ENCODE measurements at places on chromosomes 11 and 22.
A peak's percentile ranks its signal among the peaks of the same experiment; 100 is the strongest.

- DNase-seq = no peak
Measured at GRCh38 chr11:12164061-12165014, 53.9 kb downstream of the MICAL2 start.

DNA sequence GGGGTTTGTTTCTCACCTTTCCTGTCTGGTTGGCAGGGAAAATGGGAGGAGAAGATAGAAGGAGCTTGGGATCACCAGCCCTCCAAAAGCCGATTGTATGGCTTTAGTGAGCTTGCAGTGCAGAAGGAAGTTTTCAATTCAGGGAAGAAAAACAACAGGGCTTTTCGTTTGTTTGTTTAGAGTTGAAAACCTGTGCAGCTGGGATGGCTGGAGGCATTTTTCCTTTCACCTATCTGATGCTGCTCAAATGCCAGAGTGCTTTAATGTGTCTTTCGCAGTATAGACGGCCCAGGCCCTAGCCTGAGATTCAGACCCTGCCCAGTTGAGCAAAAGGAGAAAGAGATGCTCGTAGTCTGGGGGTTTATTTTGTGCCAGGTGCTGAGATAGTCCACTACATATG, 87.9 kb downstream of the INSC start:
- no peak for DNase-seq

DNA sequence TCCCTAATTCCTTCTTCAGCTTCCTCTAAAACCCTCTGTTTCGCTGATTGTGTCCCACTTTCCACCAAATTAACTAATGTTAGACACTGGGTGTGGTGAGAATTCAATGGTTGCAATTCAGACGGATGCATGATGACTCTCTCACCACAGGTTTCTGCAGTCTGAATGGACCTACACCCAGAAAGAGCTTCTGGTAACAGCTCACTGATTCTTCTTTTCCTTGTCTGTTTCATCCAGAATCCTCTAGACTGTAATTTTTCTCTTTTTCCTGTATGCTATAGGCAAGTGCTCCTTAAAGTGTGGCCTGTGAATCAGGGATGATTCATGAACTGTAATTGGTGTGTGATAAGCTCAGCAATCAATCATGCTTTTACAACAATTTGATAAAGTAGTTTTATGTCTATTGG, 18.1 kb downstream of the MMP10 start:
- DNase-seq = no peak

- no peak for DNase-seq
Measured at GRCh38 chr11:75668451-75669297, at the start of gene MAP6. TSS of gene MAP6 (minus strand) at chr11:75669038. CDS start at chr11:75668369, 669 bp downstream.

DNA sequence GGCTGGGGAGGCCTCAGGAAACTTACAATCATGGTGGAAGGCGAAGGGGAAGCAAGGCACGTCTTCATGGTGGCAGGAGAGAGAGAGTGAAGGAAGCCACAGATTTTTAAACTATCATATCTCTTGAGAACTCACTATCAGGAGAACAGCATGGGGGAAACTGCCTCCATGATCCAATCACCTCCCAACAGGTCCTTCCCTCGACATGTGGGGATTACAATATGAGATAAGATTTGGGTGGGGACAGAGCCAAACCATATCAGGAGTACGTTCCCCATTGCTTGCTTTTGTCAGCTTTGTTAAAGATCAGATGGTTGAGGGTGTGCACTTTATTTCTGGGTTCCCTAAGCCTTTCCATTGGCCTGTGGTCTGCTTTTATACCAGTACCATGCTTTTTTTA, 53.7 kb upstream of the E2F8 start:
- no peak for DNase-seq

DNA sequence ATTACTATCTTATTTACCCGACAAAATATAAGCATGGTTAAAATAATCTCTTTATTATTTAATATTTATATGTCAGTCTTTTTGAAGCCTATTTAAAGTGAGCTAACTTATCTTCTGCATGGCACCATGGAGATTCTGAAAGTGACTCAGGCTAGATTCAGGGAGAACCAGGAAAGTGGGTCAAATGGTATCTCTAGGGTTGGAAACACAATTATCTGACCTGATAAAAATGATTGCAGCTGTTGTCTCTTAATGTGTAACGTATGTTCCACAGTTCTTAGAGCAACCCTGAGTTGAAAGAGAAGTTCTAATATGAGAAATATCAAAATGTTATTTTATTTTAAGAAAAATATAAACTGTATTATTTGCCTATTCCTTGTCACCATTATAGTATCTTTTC, 143.1 kb upstream of the CARD18 start:
- DNase-seq = no peak

- peak; percentile 88 for DNase-seq
Measured at GRCh38 chr11:120061036-120061760, 76.7 kb downstream of the TRIM29 start.

GRCh38 chr11:37104380-37104779, 506.3 kb upstream of the RAG2 start:
- no peak for DNase-seq

- no peak for DNase-seq
Measured at GRCh38 chr22:28907311-28908008, 24.1 kb downstream of the ZNRF3 start.

GRCh38 chr11:94849839-94850238, 81.7 kb downstream of the AMOTL1 start:
- no peak for DNase-seq

GRCh38 chr11:2927851-2928604, 1.2 kb downstream of the PHLDA2 start:
- no peak for DNase-seq

- DNase-seq = no peak
Measured at GRCh38 chr11:71340086-71340606, 87.8 kb upstream of the SHANK2 start.

DNA sequence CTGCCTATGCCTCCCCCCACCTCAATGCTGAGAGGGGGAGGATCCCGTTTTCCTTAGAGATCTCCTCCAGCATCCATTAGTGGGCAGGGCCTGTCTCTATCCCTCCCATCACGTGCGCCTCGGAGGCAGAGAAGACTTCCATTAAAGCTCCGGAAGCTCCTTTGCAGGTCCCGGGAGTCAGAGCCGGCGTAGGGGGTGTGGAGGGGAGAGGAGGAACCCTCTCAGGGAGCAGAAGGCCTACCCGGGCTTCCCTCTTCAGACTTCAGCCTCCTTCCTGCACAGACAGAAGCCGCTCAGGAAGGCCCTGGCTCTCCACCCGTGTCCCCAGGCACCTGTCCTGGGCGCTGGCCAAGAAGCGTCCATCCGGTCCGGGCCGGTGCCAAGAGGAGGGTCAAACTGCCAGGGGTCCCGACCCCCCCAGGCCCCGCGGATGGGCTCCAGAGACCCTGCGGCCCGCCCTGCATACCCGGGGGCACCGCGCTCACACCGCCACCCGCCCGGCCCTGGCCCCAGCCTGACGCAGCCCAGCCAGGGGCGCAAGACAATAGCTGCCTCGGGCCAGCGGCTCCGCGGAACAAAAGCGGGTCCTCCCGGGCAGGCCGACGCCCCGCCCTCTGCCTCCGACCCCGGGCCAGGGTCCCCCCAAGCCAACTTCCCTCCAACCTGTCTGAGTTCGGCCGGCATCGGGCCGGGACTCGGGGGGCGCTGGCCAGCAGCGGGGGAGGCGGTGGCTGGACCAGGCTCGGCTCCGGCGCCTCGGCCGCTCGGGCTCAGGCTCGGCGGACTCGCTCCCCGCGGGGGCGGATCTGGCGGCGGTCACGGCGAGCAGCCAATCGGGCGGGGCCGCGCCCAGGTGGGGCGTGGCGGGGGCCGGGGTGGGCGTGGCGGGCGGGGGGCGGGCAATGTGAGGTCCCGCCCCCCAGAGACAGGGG, 29.9 kb downstream of the ARVCF start:
- no peak for DNase-seq

DNA sequence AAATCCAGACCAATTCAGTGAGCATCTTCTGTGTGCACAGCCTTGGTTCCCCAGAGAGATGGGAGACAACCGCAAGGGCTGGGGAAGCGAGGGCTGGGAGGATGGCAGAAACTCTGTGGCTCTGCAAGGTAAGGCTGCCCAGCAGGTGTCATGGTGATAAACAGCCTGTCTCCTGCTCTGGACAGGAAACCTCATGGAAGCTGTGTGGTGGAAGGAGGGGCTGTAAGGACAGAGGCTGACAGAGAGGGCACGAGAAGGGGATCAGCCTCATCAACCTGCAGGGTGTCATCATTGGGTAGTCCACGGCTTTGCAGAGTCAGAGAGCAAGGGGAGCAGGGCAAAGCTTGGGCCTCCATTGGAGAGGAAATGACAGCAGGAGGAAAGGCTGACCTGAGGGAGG, 138.4 kb upstream of the CADM1 start:
- no peak for DNase-seq

DNA sequence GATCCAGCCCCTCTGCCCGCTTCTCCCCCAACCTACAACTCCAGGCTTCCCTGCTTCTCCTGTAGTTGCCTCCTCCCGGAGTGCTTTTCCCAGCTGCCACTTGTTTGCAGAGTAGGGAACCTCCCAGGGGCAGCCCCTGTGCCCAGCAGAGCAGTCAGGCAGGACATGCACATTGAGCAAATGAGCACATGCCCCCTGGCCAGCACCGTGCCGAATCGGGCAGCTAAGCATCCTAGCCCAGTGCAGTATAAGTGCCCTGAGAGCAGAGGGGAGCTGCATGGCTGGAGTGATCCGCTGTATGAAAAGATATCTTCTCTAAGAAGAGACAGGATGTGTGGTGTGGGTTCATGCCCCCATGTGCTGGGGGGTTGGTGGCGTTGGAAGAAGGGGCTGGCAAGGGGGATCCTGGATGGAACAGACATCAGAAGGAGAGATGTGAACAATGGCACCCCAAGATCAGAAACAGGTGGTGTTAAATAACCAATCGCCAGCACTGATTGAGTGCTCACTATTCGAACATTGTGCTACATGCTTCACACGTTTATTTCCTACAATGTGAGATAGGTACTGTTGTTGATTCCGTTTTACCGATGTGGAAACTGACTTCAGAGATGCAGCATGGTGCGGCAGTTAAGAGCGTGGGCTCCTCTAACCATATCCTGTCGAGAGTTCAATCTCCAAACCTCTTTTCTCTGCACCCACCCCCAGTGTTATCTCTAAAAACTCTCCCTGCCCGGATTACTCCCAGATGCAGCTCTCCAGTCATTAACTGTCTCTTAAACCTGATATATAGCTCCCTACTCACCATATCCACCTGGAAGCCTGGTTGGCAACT, 1.2 kb downstream of the AIP start:
- DNase-seq = no peak

- no peak for DNase-seq
Measured at GRCh38 chr22:33427461-33427860, 369.3 kb upstream of the SYN3 start.

- no peak for DNase-seq
Measured at GRCh38 chr11:64287676-64288352, 2.2 kb downstream of the GPR137 start.

DNA sequence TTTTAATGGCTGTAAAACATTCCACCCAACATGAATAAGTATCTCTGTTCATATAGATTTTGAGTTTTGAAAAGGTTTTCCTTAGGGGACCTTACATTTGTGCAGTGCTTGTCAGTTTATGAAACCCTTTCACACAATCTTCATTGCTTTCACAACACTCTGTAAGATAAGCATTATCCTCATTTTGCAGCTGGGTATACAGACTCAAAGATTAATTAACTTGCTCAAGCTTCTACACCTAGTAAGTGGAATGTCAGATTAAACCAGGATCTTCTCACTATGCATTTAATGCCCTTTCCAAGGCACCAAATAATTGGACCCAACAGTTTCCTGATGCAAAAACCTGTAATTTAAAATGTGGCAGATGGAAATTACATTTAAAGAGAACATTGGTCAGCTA, 11.6 kb upstream of the GAB2 start:
- DNase-seq = no peak

DNA sequence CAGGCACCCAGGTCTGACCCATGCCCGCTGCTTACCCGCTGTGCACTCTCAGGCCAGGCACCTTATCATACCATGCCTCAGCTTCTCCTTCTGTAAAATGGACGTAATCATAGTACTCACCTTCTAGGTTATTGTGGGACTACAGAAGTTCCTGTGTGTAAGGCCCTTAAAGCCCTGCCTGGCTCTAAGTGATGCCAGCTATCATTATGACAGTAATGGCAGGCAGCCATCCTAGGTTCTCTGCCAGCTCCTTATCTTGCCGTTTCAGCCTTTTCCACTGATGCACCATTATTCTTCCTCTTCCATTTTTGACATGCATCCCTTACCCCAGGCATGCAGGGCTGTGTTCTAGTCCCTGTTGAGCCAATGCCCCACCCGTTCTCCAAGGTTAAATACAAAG, 57.9 kb downstream of the DBX1 start:
- no peak for DNase-seq

- DNase-seq = no peak
Measured at GRCh38 chr11:693887-694562, 997 bp downstream of the DEAF1 start.

- no peak for DNase-seq
Measured at GRCh38 chr11:121383716-121384115, 68.4 kb upstream of the SORL1 start.

DNA sequence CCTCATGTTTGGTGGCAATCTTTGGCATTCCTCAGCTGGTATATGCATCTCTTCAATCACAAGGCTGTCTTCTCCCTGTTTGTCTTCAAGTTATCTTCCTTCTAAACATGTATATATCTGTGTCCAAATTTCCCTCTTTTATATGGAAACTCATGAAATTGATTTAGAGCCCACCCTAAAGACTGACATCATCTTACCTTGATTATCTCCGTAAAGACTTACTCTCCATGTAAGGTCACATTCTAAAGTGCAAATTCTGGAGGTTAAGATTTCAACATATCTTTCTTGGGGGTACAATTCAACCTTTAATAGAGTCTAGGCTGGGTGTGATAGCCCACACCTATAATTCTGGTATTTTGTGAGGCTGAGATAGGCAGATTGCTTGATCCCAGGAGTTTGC, 215.8 kb upstream of the LRRC4C start:
- no peak for DNase-seq

- DNase-seq = no peak
Measured at GRCh38 chr22:39610766-39611165, 40.2 kb downstream of the CACNA1I start.

- DNase-seq = no peak
Measured at GRCh38 chr11:44342616-44343015, 32.7 kb upstream of the ALX4 start.

GRCh38 chr11:20068691-20069090, 91.6 kb downstream of the DBX1 start:
- no peak for DNase-seq

DNA sequence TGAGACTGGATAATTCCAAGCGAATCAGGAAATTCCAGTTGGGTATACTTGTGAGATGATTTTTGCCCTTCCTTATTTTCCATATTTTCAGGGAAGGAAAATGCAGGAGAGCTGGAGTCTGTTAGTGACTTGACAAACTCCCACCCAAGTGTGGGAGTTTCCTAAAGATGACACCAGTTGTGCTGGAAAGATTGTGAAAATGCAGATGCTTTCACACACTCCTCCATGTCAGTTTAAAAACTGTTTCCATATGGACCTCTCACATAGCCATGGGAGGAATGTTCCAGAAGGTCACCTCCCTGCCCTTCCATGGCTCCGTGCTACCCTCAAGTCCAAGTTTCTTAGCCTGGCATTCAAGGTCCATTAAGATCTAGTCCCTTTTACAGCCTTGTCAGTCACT, 350.7 kb upstream of the NARS2 start:
- DNase-seq = no peak

- DNase-seq = no peak
Measured at GRCh38 chr11:12746593-12747097, 72.4 kb downstream of the TEAD1 start.

Data from esophagus muscularis mucosa (tissue), 4 donors.